ENCODE measurements at places on chromosomes 3 and 15. TPM values are rescaled to one million over a fixed set of nuclear protein-coding genes. Genes with fewer than 3 reads are reported as not detected.

- DNase-seq, result no peak
Measured at GRCh38 chr3:170490828-170491560, 72.3 kb downstream of the CLDN11 start.

GRCh38 chr3:72977060-72977808 is 19.4 kb upstream of the PPP4R2 start:
- no peak for DNase-seq

The SH2D7 gene
- total RNA-seq, result not detected

DNA sequence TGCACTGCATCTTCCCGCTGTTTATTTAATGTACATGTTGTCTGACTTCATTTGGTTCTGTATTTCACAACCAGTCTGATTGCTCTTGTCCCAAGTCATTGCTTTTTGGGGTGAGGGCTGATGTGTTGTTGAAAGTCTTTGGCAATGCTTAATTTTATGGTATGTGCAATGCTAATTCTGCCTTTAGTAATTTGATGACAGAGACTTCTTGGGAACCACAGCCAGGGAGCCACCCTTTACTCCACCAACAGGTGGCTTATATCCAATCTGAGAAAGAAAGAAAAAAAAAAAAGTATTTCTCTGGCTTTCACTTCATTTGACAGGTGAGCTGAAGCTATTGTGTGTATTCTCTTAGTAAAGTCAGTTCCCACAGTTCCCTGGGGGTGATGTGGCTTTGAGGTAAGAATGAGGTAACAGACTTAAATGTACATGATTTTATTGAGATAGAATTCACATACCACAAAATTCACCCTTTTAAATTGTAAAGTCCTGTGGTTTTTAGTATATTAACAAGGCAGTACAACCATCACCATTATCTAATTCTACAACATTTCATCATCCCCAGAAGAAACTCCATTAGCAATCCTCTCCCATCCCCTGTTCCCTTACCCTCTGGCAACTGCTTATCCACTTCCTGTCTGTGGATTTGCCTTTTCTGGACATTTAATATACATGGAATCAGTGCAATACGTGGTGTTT is 97.3 kb downstream of the SLCO3A1 start:
- DNase-seq, result no peak

DNA sequence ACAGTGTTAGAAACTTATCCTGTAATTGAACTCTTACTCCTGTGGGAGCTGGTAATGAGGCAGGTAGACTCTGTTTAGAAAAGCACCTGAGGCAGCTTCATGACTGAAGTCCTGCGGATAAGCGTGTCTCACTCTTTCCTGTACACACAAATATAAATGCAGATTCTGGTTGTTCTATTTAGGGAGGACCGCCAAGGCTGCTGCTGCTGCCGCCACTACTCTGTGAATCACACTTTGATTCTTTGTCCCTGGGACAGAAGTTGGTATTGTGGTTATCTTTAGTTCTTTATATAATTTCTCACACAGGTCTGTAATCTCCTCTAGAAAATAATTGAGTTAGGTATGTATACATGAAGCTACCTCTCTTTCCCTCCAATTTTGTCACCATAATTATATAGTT is 3.6 kb downstream of the LSAMP start:
- DNase-seq, result no peak
